ENCODE measurements at places on chromosomes 7 and 10.

DNA sequence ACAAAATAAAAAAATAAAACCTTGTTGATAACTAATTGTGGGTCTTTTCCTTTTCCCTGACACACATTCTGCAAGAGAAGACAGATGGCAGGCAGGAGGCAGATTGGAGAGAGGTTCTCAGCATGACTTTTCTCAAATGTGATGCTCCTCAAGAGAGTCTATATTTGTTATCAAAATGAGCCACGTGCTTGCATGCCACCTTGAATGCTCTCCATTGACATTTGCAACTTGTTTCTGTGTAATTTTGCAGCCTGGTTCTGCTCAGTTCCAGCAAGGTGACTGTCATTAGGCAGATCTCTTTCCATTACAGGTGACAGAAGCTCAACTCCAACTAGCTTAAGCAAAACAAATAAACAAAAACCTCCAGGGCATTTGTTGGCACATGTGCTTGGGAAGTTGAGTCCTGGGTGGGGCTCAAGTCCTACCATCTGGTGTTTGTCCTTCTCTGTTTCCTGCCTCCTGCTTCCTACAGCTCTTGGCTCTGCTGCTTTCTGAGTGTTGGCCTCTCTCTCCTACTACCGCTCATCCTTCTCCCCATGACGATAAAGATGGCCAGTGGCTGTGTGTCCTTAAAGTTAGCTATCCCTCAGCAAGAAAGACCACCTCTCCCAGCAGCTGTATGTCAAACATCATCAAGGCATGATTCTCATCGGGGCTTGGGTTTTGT is 56.7 kb downstream of the GRK5 start:
- no peak for DNase-seq

DNA sequence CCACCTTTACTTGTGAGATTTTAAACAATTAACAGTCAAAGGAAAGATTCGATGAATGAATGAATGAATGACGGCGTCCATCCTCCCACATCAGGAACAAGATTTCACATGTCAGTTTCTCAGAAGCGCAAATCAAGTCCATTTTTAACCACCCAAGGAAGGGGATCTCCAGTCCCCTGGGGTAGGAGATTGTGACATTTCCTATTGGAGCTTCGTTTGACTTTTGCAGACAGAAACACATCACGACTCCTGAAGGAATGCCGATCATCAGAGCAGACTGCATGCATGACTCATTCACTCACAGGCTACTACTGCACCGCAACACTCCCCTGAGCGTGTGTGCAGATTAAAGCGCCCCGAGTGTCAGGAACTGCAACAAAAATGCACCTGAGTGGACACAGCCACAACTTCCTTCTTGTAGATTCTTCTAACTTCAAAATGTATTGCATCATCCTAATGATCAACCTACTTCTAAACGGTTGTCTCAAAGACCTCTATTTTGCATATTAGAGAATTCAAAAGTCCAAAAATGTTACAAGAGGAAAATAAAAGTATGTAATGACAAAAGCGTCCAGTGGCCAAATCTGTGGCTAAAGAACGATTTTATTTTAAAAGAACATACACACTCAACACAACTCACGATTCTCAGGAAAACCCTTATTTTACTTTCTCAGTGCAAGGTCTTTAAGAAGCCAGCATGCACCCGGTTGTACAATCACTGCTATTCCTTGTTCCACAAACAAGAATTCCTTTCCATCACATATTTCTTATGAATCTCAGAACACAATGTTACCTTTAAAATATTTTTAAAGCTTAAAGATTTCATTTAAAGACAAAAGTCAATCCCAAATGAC is 172.6 kb downstream of the FAM107B start:
- DNase-seq: no peak

DNA sequence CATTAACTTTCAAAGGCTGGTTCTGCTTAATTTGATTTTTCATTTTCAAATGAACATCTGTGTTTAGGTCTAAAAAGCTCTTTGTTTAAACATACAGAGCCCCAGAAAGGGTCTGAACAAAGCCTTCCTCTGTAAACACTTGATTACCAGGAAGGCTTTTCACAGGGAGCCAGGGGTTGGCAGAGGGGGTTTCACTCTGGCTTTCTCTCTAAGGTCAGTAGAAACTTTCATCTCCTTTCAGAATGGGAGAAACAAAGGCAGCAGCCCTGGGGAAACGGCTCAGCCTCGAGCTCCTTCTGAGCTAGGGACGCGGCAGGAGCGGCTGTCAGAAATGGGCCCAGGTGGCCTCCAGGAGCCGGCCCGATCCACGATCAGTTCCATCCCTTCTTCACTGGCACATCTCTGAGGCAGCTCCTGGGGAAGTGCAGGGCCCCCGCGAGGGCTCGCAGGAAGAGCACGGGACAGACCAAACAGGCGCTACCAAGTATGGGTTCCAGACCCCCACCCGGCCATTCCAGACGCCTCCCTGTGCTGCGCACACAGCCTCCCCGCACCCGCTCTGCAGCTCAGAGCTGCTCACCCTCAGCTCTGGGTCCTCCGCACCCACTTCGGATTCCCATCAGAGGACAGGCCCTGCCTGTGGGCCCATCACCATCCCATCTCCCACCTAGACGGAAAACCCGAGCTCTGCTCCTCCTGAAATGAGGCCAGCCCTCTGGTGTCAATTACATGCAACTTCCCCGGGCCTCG is 124.1 kb downstream of the MAD1L1 start:
- no peak for DNase-seq

DNA sequence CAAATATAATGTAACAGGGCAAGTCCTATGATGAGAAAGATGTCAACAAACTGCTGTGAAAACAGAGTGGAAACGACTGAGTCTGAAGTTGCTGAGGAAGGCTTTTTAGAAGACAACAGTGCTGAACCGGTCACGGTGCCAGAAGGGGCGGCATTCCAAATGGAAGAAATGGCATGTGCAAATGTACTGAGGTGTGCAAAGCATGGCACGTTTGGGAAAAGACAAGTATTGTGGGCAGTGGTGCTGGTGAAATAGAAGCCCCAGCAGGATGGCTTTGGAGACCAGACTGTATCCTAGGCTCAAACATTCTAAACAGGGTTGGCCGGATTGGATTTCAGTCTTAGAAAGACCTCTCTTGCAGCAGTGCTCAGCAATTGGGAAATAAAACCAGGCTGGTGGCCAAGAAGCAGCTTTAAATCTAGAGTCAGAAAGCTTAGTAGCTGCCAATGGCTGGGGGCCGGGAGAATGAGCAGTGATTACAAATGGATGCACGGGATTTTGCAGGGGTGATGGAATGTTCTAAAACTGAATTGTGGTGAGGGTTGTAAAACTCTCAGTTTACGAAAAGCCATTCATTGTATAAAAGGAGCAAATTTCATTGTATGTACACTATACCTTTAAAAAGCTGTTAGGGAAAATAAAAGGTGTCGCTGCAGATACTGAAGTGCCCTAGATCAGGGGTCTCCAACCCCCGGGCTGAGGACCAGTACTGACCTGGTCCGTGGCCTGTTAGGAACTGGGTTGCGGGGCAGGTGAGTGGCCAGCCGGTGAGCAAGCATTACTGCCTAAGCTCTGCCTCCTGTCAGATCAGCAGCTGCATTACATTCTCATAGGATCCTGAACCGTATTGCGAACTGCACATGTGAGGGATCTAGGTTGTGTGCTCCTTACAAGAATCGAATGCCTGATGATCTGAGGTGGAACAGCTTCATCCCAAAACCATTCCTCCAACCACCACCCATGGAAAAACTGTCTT is 141.6 kb downstream of the HIBADH start:
- DNase-seq: no peak

GRCh38 chr10:58143944-58144343 is 123.8 kb downstream of the IPMK start:
- no peak for DNase-seq

DNA sequence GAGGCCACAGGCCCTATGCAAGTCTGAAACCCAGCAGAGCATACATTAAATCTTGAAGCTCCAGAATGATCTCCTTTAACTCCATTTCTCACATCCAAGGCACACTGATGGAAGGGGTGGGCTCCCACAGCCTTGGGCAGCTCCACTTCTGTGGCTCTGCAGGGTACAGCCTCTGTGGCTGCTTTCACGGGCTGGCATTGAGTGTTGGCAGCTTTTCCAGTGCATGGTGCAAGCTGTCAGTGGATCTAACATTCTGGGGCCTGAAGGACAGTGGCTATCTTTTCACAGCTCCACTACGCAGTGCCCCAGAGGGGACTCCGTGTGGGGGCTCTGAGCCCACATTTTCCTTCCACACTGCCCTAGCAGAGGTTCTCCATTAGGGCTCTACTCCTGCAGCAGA is 265.7 kb upstream of the MAGI2 start:
- no peak for DNase-seq

GRCh38 chr10:124336186-124336585 is 82.5 kb downstream of the OAT start:
- no peak for DNase-seq

DNA sequence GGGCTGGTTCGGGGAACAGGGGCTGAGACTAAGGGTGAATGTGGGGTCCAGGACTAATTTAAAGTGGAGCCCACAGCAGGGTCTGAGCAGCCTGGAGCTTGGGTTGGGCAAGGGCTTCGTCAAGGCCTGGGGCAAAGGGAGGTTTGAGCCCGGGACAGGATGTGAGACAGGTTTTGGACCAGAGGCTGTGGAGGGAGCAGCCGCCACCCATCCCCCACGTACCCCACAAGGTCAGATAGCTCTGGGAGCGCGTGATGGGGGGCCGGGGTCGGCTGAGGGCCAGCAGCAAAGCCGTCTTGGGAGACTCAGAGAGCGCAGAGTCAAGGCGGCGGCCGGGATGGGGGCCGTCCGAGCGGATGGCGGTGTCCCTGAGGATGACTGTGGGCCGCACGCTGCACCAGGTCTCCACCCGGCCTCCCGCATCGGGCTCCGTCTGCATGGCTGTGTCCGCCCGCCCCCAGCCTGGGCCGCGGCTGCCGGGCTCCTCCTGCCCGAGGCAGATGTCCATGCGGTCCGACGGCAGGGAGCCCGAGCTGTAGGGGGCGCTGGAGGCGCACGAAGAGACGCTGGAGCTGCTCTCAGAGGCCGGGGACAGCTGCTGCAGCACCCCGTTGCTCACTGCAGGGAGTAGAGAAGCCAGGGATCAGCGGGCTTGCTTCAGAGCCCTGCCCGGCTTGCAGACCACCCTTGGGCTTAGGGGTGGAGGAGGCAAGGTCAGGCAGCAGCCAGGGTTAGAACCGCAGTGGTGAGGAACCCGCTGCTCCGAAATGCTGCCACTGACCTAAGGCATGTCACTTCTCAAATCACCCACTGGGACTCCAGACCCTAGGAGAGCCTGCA is 12.1 kb downstream of the PDZD7 start:
- peak; percentile 53 for DNase-seq

- no peak for DNase-seq
Observed at GRCh38 chr10:1364151-1364910, 308.1 kb downstream of the WDR37 start.

GRCh38 chr10:76350583-76350982 is 919.2 kb downstream of the LRMDA start:
- DNase-seq: no peak

DNA sequence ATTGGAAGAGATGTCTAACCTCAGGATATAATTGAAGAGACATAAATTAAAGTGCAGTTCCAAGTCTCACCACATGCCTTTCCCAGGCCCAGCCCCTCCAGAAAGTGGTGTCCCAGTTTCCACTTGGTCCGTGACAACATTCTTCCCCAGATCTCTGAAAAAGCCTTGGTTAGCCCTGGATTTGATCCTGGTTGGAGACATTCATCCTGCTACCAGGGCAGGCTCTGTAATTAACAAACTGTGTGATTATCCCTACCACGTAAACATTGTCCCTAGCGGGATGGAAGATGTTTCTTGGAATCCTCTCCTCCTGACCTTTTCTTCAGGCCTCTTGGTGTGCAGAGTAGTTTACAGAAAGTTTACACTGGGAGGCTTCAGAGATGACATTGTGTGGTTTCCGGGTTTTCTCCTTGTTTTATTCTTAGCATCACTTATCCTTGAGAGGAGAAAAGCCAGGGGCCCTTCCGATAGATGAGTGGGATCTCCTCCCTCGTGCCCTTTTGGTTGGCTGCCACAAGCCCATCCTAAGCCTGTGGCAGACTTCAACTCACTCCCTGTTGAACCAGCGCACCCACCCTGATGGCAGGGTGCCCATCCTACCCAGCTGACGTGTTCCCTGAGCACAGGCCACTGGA is 83.8 kb downstream of the COL13A1 start:
- no peak for DNase-seq

DNA sequence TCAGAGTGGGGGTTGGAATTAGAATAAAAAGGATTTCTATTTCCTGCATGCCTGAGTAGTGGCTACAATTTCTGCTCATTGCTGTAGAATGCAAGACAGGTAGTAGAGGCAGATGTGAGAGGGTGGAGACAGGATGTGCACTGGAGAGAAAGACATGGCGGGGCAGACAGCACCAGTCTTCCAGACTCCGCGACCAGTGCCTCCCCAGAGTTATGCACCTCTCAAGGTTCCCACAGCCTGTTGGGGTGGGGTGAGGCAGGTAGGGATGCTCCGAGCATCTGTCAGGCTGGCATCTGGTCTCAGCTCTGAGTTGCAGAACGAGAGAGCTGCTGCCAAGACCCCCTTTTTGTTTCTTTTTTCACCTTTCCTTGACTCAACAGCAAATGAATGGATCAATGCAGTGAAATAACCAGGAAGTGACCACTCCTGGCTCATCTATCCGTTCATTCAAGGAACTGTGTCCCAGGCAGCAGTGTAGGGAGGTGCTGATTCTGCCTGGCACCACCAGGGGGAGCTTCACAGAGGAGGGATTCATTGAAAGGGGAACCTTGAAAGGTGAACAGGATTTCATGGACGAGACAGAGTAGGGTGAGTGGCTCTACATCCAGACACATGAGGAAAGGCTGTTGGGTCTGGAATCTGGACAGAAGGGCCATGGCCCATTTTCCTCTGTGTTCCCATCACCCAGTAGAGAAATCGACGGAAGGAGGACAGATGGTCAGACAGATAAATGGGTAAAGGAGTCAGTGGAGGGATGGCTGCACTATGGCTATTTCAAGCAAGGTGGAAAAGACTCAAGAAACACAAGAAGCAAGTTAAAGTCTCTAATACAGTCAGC is 17.2 kb upstream of the SLC18A3 start:
- peak; percentile 27 for DNase-seq

DNA sequence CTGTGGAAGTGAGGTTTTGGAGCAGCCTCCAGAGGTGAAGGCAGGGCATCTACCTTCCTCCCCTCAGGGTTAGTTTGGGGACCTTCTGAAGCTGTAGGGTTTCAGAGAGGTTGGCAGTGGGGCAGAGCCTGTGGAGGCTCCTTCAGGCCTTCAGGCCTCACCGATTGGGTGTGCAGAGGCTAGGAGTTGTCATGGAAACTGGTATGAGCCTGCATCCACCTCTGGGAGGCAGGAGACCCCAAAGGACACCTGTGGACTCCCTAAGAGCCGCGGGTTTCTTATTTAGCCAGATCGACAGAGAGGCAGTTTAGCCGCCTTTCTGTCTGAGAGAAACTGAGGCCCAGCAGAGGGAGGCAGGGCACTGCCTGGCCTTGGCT is 2.0 kb downstream of the LZTS2 start:
- no peak for DNase-seq

- no peak for DNase-seq
Observed at GRCh38 chr7:19617901-19618300, 90.9 kb downstream of the POLR1F start.

DNA sequence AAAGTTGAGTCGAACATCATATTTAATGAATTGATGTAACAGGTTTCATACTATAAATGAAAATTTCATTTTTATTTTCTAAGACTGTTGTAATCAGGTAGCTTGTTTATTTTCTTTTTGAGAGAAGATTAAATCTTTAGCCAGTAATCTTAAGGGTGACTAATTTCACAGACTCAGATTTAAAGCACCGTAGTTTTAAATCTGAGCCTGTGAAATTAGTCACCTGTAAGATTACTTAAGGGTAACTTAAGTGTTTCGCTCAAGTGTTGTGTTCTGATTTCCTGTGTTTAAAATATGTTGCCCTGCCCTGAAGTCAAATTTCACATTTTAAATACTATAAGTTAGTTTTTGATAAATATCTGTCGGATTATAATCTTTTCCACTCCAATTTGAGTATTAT is 35.8 kb upstream of the TMEM236 start:
- DNase-seq: no peak
